ENCODE measurements at places on chromosomes 12 and 14.

- DNase-seq: no peak
These were observed 822 bp upstream of the SOX5 start for GRCh38 chr12:23950210-23950774.

GRCh38 chr14:77979171-77979570, 179.3 kb downstream of the ADCK1 start:
- DNase-seq: no peak

- DNase-seq: no peak
These were observed 40.9 kb upstream of the RERGL start for GRCh38 chr12:18130851-18131250.

GRCh38 chr12:124620606-124621295, 53.3 kb upstream of the NCOR2 start:
- DNase-seq: no peak

DNA sequence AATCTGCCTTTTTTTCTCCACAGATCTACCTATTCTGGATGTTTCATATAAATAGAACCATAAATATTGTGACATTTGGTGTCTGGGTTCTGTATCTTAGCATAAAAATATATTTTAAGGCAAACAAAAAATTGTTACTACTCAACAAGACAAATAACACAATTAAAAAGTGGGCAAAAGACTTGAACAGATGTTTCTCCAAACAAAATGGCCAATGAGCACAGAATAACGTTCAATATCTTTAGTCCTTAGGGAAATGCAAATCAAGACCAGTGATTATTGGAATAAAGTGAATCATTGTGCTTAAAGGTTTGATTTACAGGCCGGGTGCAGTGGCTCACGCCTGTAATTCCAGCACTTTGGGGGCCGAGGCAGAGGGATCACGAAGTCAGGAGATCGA, 1331.3 kb downstream of the AACS start:
- DNase-seq: no peak

Data from Kasumi-1 (cell line).